ENCODE measurements at places on chromosomes 3 and 15.

GRCh38 chr3:107966276-107966675 lies 124.6 kb downstream of the CD47 start:
- DNase-seq, result no peak

DNA sequence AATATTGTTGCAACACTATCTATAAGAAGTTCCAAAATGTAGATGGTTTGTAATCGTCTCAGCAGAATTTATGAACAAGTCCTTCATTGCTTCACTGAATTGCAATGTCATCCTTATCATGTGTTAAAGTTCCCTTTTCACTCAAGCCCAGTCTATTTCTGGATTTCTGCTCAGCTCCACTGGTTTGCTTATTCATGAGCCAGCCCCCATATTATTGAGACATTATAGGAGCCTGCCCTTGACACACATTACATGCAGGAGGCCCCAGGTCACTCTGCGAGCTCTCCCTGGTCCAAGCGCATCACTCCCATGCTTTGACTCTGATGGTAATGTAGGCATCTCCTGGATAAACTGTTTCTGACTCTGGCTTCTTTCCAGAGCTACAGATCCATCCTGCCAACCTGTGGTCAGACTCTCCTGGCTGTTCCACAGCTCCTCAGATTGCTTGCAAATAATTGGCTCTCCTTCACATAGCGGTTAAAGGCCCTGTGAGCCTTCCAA lies 56.9 kb downstream of the ABTB1 start:
- DNase-seq, result no peak

DNA sequence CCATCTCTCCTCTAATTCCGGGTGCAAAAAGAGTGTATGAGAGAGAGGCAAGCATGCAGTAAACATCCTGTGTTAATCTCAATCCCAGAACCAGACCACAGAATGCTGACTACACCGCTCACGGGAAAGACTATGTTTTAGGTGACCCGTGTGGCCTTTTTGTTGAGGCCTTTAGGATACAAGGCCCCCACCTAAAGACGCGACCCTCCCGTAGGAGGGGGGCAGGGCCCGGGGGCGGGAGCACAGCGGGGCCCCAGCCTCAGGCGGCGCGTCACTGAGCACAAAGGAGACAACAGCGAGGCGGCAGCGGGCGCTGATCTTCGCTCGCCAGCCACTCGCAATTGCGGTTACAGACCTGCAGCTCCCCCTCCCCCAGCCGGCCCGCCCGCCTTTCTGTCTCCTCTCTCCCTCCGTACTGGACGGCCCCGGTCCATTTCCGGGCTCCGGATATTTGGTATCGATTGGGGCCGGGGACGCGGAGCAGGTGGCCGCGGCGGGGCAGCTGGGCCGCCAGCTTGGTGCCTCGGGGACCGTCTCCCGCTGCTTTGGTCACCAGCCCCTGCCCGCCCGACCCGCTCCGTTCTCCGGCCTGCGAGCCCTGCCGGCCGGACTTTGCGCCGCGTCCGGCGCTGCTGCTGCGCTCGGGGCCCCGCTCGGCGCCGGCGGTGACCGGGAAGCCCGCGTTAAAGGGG lies at the start of gene CCDC50:
CCDC50 (plus strand) TSS at position 433 of the 692 bp plus-strand sequence. CDS start 281 bp downstream, outside the sequence.
- DNase-seq, result peak; percentile 83

GRCh38 chr3:45583021-45583851 lies 11.3 kb upstream of the LIMD1 start:
- no peak for DNase-seq

DNA sequence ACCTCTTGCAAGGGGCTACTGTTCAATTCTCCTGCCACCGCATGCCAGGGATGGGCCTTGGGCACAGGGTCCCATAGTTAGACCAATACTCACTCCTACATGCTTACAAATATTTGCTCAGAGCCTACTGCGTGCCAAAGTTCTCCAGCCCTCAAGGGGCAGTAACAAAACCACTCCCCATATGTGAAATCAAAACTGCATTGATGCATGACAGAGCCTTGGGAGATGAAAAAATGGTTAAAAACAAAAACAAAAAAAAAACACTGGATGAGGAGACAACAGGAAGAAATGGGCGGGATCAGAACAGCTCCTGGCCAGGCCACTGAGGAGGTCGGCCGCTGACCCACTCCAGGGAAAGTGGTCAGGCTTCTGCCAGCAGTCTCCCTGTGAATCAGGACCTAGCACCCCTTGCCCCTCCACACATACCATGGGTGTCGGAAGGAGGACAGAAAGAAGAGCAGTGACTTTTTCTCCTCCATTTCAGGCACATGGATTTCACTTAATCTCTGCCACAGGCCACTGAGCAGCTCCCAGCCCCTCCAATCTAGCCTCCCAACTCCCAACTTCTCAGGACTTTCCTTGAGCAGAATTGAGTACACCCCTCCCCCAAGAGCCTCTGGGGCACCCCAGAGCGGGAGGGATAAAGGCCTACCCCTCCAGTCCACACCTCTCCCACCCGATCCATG lies 2.8 kb downstream of the PLXNB1 start:
- no peak for DNase-seq

GRCh38 chr3:59573911-59574310 lies 524.1 kb upstream of the CFAP20DC start:
- DNase-seq, result no peak

- DNase-seq, result no peak
Measured at GRCh38 chr3:53589201-53589600, 94.8 kb downstream of the CACNA1D start.

GRCh38 chr15:63457379-63457778 lies 47.0 kb upstream of the USP3 start:
- DNase-seq, result no peak
